Fibroblast of villous mesenchyme (primary cell): ENCODE measurements at places on chromosomes 6 and 20. TPM values are rescaled to one million over a fixed set of nuclear protein-coding genes. Genes with fewer than 3 reads are reported as not detected.

GRCh38 chr6:47402081-47402480, 75.5 kb upstream of the CD2AP start:
- no peak for DNase-seq

GRCh38 chr20:62695448-62696414, 12.9 kb upstream of the NTSR1 start:
- no peak for DNase-seq

DNA sequence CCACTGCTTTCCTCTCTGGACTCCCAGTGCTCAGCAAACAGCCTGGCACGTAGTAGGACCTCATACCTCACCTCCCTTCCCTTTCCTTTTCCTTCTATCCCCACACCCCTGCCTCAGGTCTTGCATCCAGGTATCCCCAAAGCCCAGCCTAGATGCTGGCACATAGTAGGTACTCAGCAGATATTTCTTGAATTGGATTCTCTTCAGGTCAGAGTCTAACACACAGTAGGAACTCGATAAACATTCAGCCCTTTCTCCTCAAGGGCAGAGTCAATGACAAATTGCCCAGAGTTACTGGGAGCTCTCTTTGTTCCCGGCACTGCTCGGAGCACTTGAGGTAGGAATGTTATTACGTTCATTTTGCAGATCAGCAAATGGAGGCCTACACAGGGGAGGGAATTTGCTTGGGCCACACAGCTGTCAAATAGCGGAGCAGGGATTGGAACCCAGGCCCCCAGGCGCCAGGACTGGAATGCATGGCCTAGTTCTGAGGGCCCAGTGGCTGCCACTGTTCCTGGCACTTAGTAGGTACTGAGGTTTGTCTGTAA, 25.9 kb downstream of the NOL4L start:
- no peak for DNase-seq

GRCh38 chr20:47346172-47346571, 10.3 kb downstream of the ZMYND8 start:
- no peak for DNase-seq

GRCh38 chr6:154292066-154292465, 64.5 kb downstream of the IPCEF1 start:
- DNase-seq: no peak

DNA sequence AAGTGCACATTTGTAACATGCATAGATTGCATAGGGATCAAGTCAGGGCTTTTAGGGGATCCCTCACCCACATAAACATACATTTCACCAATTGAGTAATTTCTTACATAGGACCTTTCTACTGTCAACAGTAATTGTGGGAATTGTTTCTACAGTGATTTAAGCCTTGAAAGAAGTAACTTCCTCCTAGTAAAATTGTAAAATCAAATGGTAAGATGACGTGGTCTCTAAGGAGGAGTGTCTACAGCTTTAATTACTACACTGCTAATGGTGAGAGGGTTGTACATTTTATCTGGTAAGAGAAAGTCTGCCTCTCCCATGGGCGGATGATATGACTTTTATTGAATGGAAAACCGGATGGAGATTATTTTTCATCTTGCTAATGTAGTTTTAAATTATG, 98.0 kb downstream of the RPP40 start:
- DNase-seq: no peak

GRCh38 chr6:166348305-166348949, 6.1 kb upstream of the SFT2D1 start:
- DNase-seq: no peak

- peak; percentile 33 for DNase-seq
Measured at GRCh38 chr6:35552285-35552917, 39.7 kb upstream of the TULP1 start.

DNA sequence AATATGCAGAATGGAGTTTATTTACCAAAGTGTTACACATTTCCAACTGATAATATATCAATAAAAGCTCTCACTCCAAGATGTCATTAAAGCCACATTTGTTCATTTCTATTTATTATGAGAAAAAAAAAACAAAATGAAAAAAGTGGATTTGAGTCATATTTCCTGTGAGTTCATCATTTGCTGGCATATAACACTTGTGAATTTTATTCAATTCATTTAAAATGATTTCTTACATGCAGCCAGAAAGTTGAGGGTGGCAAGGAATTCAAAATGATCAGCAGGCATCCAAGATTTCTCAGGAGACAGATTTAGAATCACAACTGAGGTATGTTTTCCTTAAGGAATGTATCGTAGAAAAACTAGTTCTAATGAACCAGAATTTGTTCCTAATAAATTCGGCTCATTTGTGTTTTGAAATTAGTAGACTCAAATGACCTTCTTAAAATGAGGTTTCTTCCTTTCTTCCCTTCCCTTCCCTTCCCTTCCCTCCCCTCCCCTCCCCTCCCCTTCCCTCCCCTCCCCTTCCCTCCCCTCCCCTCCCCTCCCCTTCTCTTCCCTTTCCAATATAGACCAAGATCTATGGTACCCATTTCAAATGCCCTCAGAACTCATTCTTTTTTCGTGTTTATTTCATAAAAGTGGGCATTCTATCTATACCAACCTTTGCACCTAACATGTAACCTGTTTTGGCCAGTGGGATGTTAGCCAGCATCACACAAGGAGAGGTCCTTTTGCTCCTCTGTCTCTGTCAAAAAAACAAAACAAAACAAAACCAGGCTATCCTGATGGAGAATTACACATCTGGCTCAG, 357.9 kb upstream of the TSHZ2 start:
- DNase-seq: no peak

GRCh38 chr6:118206221-118206620, 299.2 kb downstream of the SLC35F1 start:
- no peak for DNase-seq

- DNase-seq: no peak
Measured at GRCh38 chr6:168127384-168127868, 48.4 kb upstream of the FRMD1 start.

- no peak for DNase-seq
Measured at GRCh38 chr6:165244524-165245247, 64.7 kb downstream of the C6orf118 start.

- DNase-seq: no peak
Measured at GRCh38 chr20:2690213-2690612, 2.4 kb upstream of the EBF4 start.

DNA sequence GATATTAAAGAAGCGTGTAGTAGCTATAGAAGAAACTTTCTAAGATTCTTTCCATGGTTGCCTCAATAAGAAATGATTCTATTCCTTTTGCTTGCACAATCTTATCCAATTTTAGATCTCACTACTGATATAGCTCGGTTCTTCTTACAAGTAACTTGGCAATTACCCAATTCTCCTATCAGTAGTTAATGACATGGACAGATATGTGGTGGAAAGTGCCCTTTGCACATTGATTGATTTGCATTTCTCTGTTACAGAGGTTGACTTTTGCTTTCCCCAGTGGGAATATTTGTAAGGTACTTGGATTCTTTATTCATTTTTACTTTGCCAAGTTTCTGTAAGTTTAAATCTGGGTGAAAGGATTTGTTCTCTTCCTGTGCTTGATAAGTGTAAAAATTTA, 93.7 kb upstream of the QKI start:
- no peak for DNase-seq

DNA sequence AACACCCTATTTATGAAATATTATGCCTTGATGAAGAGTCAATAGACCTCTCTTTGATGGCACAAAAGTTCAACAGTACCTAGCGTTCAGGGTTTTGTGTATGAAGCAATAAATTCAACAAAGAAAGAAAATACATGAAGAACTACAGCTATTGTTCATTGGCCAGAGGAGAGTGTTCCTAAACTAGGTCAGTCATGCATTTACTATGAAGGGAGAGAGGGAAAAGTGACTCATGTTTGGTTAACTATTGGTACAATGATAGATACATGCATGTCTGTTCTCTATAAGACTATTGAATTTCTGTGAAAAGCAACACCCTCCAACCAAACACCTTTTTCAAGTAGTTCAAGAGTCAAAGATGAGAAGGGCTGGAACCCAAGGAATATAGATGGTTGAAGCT, 50.7 kb downstream of the CLIC5 start:
- no peak for DNase-seq

- DNase-seq: no peak
Measured at GRCh38 chr6:7787731-7788130, 61.8 kb downstream of the BMP6 start.

DNA sequence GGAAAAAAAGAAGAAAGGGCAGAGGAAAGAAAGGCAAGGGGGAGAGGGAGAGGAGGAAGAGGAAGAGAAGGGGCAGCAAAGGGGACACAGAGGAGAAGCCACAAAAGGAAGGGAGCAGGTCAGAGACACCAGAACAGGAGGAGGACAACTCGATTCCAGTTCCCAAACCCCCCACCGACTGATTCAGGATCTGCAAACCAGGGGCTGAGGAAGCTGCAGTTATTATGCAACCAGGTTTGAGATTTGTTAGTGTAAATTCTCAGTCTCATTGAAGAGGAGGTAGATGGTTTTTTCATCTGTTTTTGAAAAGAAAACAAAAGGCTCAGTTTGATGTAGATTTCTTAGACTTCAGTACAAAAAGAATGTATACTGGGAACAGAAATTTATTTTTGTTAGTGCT, 202.8 kb downstream of the FOXC1 start:
- no peak for DNase-seq

GRCh38 chr20:14996883-14997672, 659.7 kb upstream of the FLRT3 start:
- no peak for DNase-seq

OLIG3 gene
- not detected in 2 replicates for total RNA-seq

ENPP1 gene
- total RNA-seq: 6.0 and 8.4 TPM in 2 replicates

AIF1 gene
- not detected in 2 replicates for total RNA-seq

SYCP2 gene
- 1.6 and 3.0 TPM in 2 replicates for total RNA-seq

SOX4 gene
- total RNA-seq: 33.2 and 71.8 TPM in 2 replicates
